ENCODE measurements at places on chromosomes 16 and 17.

- DNase-seq = no peak
These were observed 99.5 kb downstream of the SYCE1L start for GRCh38 chr16:77298418-77299360.

- DNase-seq = no peak
These were observed 4.2 kb downstream of the TRADD start for GRCh38 chr16:67155295-67156142.

DNA sequence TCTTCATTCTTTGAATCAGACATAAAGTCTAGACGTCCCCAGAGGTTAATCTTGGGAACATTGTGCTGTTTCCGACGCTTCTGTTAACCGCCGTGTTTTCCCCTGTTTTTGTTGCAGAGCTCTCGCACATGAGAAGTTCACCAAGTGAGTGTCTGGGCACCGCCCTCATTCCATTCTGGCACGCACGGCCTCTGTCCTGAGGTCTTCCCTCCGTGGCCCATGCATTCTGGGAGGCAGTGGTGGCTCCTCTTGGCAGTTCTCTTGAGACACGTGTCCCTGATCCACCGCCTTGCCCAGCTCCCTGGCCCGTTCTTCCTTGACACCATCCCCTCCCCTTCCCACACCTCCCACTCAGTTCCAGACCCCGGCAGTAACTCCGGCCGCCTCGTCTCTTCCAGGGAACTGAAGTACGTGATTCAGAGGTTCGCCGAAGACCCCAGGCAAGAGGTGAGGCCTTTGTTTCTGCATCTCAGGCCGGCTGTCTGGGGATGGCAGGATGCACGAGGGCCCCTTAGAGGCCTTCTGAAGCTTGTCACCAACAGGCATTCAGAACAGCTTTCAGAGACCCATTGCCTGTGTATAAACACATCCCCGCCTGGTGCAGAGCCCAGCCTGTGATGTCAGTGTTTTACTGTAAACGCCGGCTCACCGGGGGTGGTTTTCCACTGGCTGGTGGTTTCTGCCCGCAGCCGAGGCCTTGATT, 85.9 kb upstream of the PLCG2 start:
- DNase-seq = no peak

GRCh38 chr17:4492721-4493561, 5.7 kb upstream of the SPNS2 start:
- no peak for DNase-seq

DNA sequence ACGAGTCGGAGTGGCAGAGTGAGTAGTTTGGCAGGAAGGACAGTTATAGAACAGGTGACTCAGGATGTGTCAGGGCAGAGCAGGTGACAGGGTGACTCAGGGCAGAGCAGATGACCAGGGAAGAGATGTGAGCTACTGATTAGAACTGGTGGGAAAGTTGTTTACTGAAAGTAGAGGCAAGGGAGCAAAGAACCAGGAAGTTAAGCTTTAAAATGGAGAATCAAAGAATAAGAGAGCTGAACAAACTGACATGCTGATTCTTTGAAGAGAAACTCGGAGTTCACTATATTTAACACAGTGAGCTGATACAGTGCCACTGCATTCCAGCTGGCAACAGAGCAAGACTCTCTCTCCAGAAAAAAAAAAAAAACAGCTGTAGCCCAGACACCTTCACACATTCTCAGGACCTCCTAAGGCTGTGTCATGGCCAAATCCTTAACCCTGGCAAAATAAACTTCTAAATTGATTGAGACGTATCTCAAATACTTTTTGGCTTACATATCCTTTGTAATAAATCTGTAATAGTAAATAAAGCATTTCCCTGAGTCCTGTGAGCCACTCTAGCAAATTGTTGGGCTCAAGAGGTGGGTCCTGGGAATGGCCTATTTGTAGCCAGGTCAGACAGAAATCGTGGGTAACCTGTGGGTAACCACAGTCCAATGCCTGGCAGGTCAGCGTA, 12.3 kb upstream of the UBE2I start:
- DNase-seq = no peak

DNA sequence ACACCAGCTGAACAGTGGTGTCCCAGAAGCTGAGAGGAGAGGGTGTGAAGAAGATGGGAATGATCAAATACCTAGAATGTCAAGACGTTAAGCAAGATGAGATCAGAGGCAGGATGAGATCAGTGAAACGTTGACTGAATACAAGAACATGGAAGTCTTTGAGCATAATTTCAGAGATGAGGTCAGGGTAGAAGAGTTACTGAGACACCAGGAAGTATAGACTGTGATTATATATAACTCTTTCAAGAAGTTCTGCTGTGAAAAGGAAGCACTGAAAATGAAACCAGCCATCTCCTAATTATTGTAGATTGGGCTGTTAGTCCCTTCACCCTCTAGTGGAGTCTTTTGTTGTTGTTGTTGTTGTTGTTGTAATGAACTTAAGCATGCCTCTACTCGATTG, 9.1 kb downstream of the SHCBP1 start:
- no peak for DNase-seq

DNA sequence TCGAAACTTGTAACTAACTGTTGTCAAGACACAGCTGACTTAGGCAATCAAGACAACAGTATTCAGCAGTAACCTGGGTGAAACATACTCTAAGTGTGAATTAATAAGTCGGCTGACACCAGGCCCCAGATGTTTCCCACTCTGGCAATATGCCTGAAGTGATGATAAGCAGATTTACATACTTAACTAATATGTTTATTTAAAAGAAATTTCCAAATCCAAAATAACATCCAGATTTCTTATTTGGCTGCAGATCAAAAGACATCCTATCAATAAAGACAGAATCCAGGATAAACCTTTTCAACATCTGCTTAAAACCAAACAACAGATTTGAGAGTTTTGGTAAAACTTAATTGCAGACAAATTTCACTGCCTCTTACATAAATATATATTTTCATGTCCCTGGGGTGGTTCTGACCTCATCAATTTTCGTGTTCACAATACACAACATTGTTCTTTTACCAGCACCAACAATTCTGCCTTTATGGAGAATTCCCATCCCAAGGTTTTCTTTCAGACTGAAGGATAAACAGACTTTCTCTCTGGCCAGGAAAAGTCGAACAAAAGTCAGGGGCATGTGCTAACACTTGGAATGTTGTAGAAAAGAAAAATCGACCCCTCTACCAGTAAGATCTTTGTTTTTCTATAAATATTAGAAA, 45.1 kb upstream of the TOX3 start:
- no peak for DNase-seq

GRCh38 chr17:40778461-40778860, 3.9 kb downstream of the KRT27 start:
- no peak for DNase-seq

DNA sequence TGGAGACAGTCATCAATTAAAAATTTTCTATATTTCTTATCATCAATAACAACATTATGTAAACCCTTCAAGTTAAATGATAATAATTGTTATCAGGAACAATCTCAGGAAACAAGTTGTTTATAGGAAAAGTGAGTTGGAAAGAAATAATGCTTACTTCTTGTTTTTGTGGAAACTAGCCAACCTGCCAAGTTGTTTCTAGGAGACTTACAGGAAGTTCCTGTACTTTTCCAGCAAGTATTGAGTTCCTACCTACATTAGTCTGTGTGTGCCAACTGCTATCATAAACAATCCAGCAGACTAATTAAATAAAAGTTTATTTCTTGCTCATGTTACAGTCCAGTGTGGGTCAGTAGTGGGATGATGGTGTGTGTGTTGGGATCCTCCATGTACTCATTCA, 1.6 kb upstream of the CCL14 start:
- DNase-seq = no peak

DNA sequence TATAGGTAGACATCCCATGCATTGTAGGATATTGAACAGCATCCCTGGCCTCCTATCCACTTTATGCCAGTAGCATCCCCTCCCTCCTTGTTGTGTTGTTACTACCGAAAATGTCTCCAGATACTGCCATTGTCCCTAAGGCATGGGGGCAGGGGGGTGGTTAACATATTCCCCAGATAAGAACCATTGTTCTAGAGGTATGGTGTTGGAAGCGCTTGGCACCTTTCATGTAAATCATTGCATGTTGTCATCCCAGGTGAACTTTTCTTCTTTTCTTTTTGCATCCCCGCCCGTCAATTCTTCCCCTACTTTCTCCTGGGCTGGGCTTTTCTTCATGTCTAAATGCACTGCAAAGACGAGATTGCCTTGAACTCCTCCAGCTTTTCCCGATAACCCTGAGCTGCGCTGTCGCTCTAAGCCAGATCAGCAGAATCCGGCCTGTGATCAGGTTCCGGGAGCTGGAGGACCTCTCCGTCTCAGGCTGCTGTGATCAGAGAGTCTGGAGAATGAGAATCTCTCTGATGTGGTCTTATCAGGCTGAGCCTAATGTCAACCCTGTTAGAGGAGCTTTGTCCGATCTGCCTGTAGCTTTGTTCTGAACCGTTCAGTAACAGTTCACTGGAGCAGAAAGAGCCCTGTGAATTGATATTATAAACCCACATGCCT, 76.2 kb downstream of the RBFOX1 start:
- no peak for DNase-seq

DNA sequence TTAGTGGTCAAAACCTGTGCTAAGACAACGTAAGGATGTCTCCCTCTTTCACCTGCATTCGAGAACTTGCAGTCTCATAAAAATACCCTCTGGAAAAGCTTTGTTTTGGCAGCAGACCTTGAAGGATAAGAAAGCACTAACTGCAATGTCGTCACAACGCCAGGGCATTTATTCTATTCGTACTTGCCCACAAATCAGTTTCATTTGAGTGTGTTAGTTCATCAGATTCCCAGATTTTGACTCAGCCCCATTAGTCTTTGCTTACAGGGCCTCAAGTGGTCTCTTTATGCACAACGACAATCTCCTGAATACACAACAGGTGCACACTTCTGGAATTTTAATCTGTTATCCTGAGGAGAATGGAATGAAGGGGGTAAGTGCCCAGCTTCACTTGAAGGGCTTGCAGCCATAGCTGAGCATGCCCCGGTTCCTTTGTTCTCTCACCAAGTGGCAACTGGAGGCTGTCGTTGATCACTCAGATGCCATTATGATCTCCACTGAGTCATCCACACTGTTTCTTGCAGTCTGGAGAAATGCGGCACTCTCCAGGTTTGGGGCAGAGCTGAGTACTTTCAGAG, 58.8 kb downstream of the CLEC19A start:
- no peak for DNase-seq

- DNase-seq = no peak
These were observed at the start of gene SLC13A5 for GRCh38 chr17:6713130-6713917. SLC13A5 (minus strand) TSS chr17:6713369; CDS start chr17:6713333, 36 bp downstream.

- no peak for DNase-seq
These were observed 146.5 kb downstream of the RGS9 start for GRCh38 chr17:65283704-65284103.

DNA sequence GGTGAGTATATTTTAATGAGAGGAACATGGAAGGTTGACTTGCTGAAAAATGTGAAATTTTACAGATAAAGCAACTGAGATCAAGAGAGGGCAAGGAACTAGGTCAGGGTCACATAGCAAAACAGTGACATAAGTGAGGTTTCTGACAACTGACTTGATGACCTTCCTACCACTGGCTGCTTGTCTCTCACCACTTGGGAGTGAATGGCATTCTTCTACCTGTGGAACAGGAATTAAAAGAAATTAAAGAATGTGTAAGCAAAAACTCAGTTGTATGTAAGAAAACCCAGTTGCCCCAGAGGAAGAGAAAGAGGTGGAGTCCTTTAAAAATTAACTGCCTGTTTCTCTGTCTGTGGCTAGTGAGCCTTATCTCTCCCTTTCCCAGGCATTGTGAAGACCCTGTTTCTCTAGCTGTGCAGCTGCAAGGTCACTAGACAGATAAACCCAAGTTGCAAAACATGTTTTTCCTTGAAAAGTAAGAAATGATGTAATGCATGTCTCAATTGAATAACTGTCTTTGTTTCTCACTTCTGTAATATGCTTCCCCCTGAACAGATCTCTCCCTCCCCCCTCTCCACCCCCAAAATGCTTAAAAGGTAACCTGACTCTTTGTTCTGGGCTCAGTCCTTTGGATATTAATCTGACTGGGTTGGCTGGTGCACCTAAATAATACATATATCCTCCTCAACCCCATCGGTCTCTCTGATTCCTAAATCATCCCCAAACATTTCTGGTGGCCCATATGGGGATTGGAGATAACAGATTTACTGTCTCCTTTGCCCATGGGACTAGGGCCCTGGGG, 23.4 kb downstream of the ACSM1 start:
- no peak for DNase-seq

- no peak for DNase-seq
These were observed 184.8 kb upstream of the GSE1 start for GRCh38 chr16:85428168-85428898.

Data from vagina (tissue), 2 donors.